Activated T-helper 1 cell treated with Interleukin-2 at 50 U/mL for 16 hours (primary cell): ENCODE measurements at places on chromosomes 3 and 15.

DNA sequence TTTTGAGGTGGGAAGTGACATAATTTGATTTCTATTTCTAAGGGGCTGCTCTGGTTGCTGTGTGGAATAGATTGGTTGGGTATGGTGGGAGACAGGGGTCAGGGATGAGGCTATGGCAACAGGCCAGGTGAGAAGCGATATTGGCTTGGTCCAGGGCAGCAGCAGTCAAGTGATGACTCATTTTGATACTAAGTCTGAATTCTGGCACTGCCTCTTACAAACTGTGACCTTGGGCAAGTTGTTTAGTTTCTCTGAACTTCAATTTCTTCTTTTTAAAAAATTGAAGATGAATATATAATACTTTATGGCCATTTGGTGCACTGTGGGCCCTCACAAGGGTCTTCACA, 40.4 kb upstream of the CLSTN2 start:
- no peak for DNase-seq

- no peak for DNase-seq
These were observed 37.8 kb downstream of the SLC24A1 start for GRCh38 chr15:65659502-65660052.

- no peak for DNase-seq
These were observed 3.1 kb downstream of the HGD start for GRCh38 chr3:120678984-120679383.

DNA sequence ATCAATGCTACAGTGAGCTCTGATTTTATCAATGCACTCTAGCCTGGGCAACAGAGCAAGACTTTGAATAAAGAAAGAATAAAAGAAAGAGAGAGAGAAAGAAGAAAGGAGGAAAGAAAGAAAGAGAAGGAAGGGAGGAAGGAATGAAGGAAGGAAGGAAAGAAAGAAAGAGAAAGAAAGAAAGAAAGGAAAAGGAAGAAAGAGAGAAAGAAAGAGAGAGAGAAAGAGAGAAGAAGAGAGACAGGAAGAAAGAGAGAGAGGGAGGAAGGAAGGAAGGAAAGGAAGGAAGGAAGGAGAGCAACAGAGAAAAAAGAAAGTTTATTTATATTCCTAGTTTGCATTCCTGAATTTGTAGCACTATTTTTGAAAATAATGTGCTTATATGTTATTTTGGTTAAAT, 52.3 kb upstream of the ITGA11 start:
- no peak for DNase-seq

- DNase-seq = no peak
These were observed 58.6 kb upstream of the SLITRK3 start for GRCh38 chr3:165254812-165255211.
